Fibroblast of the aortic adventitia (primary cell): ENCODE measurements at places on chromosomes 6 and 20. TPM values are rescaled to one million over a fixed set of nuclear protein-coding genes. Genes with fewer than 3 reads are reported as not detected.

DNA sequence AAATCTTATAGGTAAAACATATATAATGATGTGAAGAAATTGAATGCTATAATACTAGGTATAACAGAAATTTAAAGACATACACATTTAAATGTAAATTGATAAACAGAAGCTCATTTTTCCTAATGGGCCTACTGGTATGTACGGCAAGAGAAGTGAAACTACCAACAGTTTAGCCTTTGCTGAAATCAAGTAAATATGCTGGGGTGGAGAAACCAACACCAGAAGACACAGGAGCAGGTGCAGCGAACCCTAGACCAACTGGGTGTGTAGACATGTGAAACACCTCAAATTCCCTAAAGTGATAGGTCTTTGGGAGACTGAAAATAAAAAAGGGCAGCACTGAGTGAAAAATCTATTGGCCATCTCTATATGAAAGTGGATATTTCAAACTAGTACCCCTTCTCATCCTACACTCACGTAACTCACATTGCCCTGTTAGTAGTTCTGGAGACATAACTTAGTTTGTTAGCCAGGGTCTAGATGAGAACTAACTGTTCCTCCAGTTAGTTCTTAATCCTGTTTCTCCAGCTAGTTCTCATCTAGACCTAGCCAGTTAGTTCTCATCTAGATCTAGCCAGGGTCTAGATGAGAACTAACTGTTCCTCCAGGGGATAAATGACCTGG lies 53.1 kb downstream of the SLC35D3 start:
- no peak for DNase-seq

DNA sequence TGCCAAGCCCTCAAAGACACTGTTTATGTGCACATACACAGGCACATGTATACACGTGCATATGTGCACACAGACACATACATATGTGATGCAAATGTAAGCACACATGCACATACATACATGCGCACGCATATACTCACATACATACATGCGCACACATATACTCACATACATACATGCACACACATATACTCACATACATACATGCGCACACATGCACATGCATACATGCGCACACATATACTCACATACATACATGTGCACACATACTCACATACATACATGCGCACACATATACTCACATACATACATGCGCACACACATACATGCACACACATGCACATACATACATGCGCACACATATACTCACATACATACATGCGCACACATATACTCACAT lies 20.5 kb upstream of the FOXQ1 start:
- DNase-seq: no peak

- DNase-seq: no peak
These were observed 21.0 kb downstream of the CEP43 start for GRCh38 chr6:167020206-167020605.

DNA sequence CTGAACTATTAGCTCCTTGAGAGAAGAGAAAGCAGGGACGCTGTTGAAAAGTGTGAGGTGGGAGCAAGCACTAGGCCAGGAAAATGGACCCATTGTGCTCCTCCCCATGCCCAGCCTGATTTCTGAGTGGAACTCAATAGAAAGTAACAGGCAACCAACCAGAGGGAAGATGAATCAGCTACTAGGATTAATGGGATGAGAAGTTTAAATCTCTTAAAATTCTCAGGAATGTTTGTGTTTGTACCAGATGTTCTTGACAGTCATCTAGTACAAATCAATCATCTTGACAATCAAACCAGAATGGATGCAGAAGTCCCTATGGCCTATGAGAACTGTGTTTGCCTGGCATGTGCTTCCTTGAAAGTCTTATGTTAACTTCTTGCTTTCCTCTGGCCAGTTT lies 48.9 kb downstream of the HDDC2 start:
- DNase-seq: no peak

DNA sequence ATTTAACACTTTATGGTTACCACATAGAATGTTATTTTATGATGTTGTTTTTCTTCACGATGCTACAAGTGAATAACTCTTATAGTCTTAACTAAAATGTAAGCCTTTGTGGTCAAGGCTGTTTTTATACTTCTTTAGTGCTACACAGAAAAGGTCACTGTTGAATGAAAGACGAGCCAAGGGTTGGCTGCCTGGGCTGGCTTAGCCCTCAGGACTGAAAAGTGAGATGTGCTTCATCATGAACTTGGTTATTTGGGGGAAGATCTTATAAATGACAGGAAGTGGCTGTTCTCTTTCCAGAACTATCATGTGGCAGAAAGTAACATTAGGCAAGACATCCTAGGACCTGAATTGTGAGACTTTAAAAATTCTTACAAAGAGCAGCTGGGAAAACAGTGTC lies 404.0 kb downstream of the BTBD3 start:
- DNase-seq: no peak

Gene KCNQ2
- not detected in 2 replicates for total RNA-seq

Gene MAFB
- 1.5 and 42.8 TPM in 2 replicates for total RNA-seq

DNA sequence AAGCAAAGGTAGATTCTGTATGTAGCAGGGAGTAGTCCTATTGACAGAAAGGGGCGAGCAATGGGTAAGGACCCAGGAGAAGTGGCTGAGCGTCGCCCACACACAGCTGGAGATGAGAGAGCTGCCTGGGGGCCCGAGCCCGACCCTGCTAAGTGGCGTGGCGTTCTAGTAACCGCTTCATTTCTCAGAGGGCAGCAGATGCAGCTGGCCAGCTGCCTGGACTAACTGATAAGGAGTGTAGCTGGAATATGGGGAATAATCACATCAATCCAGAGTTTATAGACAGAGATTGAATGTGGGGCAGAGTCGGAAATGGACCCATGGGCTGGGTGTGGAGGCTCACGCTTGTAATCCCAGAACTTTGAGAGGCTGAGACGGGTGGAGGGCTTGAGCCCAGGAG lies 64.4 kb downstream of the EZR start:
- DNase-seq: no peak

Gene NKX2-2
- total RNA-seq: not detected in 2 replicates

GRCh38 chr6:88566746-88567534 lies 396.5 kb downstream of the RNGTT start:
- DNase-seq: no peak

Gene WFDC10B
- not detected in 2 replicates for total RNA-seq

DNA sequence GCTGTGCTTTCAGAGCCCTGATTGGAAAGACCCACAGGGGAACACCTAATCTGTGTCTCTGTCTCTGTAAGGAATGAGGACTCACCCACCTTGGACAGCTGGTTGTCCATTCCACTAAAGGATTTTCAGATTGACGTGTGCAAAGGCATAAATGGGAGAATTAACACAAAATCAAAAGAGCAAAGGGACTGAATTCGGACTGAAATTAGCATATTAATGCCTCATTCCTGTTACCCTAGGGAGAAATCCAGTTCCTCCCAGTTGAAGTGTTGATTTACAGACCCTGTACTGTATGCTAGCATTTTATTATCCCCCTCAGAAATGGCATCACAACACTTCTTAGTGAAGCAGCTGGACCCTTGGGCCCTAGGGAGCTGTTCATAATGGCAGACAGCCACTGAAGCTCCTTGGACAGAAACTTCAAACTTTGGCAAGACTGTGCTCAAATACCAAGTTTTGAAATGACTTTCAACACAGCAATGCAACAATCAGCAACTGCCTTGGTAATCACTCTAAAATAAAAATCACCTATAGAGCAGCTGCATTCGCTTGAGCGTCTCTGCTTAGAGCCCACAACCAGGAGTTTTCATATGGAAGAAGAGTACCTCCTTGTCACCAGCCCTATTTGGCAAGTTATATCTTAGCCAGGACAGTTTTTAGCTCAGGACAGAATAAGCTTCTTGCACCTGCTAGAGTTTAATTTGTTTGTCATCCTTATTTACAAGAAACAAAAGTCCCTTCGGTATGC lies 118.1 kb downstream of the TRDN start:
- peak; percentile 47 for DNase-seq

- DNase-seq: no peak
These were observed 16.3 kb upstream of the SRC start for GRCh38 chr20:37329481-37330165.

DNA sequence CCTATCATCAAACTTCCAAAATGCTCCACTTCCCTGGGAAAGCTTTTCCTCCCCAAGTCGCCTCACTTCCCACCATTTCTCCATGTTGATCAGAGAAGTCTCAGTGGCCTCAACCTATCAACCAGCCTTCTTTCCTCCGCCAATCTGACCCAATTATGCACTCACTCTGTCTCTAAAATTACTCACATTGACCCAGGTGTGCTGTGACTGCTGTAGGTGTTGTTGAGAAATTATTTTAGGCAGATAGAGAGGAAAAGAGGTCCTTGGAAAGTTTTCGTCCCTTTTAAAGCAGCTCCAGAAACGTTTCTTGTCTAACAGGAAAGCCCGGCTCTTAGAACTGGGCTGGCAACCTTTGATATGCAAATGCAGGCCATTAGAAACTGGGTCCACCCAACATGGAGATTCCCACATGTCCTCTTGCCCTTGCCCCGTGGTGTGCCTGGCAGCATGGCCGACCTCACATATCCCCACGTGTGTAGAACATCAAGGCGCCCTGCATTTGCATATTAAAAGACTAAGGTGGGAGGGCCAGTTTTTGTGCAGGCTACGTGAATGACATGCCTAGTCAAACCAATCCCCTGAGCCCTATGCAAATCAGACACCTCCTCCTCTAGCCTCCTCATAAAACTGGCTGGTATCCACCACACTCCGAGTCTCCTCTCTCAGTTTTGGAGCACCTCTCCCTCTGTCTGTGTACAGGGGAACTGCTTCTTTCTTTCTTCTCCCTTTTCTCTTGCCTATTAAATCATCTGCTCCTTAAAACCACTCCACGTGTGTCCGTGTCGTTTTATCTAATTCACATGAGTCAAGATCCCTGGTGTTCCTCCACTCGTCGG lies 12.9 kb downstream of the IPCEF1 start:
- DNase-seq: peak; percentile 36

- no peak for DNase-seq
These were observed 33.5 kb upstream of the LGSN start for GRCh38 chr6:63353286-63353630.

Gene MED23
- total RNA-seq: 13.2 and 34.7 TPM in 2 replicates

Gene LAMA2
- total RNA-seq: 99.1 and 103 TPM in 2 replicates

- no peak for DNase-seq
These were observed 22.5 kb downstream of the KLHL32 start for GRCh38 chr6:96947055-96947454.
